ENCODE measurements at places on chromosomes 1 and 21. TPM values are rescaled to one million over a fixed set of nuclear protein-coding genes. Genes with fewer than 3 reads are reported as not detected.

PLA2G2C gene
- total RNA-seq = not detected

TRIM67 gene
- total RNA-seq = 0.13 TPM

RCSD1 gene
- 0.92 TPM for total RNA-seq

SLC9A1 gene
- total RNA-seq = 9.7 TPM

KIF21B gene
- total RNA-seq = 1.3 TPM

ZRANB2 gene
- 69.3 TPM for total RNA-seq

KRTAP24-1 gene
- total RNA-seq = not detected

RHBDL2 gene
- 0.57 TPM for total RNA-seq

ATAD3C gene
- total RNA-seq = 0.10 TPM

TRAF3IP3 gene
- total RNA-seq = 0.20 TPM

THAP3 gene
- total RNA-seq = 13.0 TPM

ADAMTSL4 gene
- total RNA-seq = 8.1 TPM

ACTL8 gene
- not detected for total RNA-seq

KCNJ15 gene
- total RNA-seq = 0.43 TPM

B3GALT2 gene
- total RNA-seq = 9.7 TPM

RWDD3 gene
- total RNA-seq = 25.0 TPM

FLG2 gene
- total RNA-seq = not detected

PPIAL4G gene
- total RNA-seq = 0.07 TPM

FCGR1A gene
- 0.07 TPM for total RNA-seq

KPRP gene
- total RNA-seq = not detected

SOD1 gene
- total RNA-seq = 195 TPM

LRRC71 gene
- total RNA-seq = not detected

PSRC1 gene
- 14.3 TPM for total RNA-seq

TMEM39B gene
- 5.1 TPM for total RNA-seq

SPAG17 gene
- 1.7 TPM for total RNA-seq

TPTE gene
- not detected for total RNA-seq

ALDH4A1 gene
- 41.4 TPM for total RNA-seq

LTN1 gene
- total RNA-seq = 31.2 TPM

DMRTA2 gene
- not detected for total RNA-seq

USH2A gene
- total RNA-seq = 0.20 TPM

C4BPA gene
- 17.2 TPM for total RNA-seq

SLC45A1 gene
- total RNA-seq = 0.24 TPM

SHE gene
- total RNA-seq = 0.32 TPM

CFAP45 gene
- total RNA-seq = 0.43 TPM

HCRTR1 gene
- total RNA-seq = 0.28 TPM

GPR25 gene
- total RNA-seq = not detected

CFAP57 gene
- total RNA-seq = 0.10 TPM

ANKRD35 gene
- total RNA-seq = 0.76 TPM

KCNT2 gene
- total RNA-seq = 8.1 TPM

KCNQ4 gene
- total RNA-seq = not detected

TP73 gene
- 0.16 TPM for total RNA-seq

LCE2A gene
- not detected for total RNA-seq

CRP gene
- total RNA-seq = not detected

LDLRAD1 gene
- 1.7 TPM for total RNA-seq

FAM78B gene
- not detected for total RNA-seq

EFNA3 gene
- total RNA-seq = 4.0 TPM

S100A12 gene
- total RNA-seq = not detected

TTC22 gene
- 8.5 TPM for total RNA-seq

ITLN2 gene
- 1.3 TPM for total RNA-seq
